ENCODE measurements at places on chromosomes 7 and 10.
A peak's percentile ranks its signal among the peaks of the same experiment; 100 is the strongest.

DNA sequence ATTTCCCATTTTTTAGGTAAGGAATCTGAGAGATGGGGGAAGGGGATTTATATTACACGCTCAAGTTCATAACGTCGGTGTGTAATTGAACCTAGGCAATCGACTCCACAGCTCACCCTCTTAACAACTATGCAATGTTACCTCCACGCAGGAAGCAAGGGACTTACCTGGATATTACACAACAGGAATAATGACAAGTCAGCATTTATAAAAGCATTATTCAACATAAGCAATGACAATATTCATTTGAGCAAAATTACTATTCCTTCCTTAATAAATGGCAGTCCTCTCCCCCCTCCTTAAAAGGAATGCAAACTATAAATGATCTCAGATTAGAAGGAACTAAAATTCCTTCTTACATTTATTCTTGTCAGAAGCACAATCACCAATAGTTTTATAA lies 104.0 kb downstream of the PCLO start:
- no peak for DNase-seq

- peak; percentile 85 for DNase-seq
Measured at GRCh38 chr10:88879534-88880281, at the start of gene STAMBPL1. Gene STAMBPL1 (plus strand): TSS chr10:88880245. CDS start chr10:88901709, 21,464 bp downstream.

DNA sequence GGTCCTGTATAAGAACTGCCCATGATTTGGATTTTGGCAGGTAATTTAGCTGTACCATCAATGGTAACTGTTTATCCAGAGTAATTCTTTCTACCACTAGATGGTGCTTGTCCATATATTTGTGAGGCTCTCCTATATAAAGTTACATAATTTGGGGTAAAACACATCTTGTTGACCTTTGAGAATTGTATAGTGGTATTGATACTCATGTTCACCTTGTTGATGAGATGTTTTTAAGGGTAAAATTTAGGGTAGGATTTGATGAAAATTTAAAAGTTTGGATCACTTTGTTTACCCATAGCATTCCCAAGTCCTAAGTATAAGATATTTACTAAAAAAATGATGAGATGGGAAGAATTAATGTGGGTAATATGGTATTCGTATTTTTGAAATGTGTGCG lies 31.6 kb downstream of the ST7 start:
- DNase-seq = no peak

DNA sequence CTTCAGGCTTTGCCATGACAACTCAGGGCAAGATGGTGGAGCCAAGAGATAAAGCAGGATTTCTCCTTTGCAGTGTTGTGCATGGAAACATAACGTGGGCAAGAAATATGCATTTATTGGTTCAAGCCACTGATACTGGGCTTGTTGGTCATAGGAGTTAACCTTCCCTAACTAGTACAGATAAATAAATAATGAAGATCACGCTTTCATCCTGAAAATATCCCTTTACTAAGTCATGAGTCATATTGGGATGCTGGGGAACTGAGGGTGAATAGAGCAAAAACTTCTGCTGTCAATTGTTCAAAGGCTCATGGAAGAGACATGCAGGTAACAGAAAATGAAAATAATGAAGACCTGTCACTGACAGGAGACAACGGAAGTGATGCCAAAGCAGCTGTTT lies 55.5 kb downstream of the TES start:
- DNase-seq = no peak

GRCh38 chr7:120512701-120513100 lies 239.7 kb downstream of the KCND2 start:
- DNase-seq = no peak

DNA sequence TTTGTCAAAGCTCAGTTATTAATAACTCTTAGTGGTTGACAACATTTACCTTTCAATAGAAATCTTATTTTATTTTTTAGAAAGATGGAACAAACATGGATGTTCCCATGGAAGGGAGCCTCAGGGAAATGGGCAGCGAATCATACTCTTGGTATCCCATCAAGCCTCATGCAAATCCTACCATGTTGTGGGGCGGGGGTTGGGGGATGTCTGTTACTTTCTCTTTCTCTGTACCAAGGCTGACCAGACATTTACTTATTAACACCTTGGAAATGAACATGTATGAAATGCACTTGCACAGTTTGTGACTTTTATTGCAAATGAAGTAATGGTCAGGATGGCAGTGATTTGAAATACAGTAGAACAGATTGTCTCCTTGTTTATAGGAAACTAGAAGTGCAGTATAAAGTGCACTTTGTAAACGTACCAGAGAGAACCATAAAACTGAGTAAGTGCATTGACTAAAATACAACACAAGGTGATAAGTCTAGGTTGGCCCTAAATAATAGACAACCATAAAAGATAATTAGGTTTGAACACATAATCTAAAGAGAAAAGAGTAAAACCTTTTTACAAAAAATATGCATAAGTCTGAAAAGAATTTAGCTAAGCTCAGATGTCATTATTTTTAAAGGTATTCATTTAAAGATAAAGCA lies 32.4 kb downstream of the SEMA3D start:
- DNase-seq = no peak

DNA sequence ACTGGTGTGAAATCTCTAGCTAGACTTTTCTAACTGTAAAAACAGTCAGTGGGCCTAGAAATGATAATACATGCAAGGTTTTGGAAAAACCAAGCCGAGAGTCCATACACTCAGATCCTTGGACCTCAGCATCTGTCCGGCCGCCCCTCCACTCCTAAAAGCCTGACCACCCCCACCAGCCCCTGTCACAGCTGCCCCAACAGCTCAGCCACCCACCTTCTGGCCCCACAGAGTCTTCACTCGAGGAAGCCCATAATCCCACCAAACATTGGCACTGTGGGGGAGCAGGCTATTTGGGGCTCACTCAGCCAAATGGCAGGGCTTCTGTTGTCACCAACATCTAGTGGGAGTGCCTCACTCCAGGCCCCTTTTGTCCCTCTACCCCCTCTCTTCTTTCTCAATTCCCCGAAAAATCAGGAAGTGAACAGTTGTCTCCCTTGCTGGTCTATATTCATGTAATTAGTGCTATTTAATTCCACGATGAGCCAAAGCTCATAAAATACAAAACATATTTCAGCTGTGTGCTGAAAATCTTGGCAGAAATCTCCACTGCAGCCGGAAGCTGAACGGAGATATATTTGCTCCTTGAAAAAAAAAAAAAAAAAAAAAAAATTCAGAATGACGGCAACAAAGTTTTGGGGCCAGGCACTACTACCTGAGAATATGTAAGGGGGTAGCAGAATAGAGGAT lies 55.5 kb downstream of the PLXNA4 start:
- no peak for DNase-seq

- no peak for DNase-seq
Measured at GRCh38 chr10:62386356-62387320, 12.5 kb downstream of the ZNF365 start.

- DNase-seq = no peak
Measured at GRCh38 chr7:1674161-1675035, 4.3 kb downstream of the ELFN1 start.

DNA sequence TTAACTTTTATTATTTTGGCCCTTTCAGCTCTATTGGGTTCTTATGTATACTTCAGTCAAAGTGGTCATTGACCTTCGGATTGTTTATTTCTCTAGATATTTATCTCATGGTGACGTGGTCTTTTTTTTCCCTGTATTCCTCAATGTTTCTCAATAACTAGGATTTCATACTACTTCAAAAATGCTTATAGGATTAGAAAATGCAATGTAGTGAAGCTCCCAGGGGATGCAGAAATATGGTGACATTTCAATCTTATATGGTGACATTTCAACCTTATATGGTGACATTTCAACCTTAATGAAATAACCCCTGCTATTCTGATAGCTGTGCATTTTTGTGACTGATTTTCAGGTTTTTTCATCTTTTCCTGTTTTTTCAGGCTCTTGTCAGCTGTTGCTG lies 51.4 kb downstream of the CHRM2 start:
- no peak for DNase-seq

- no peak for DNase-seq
Measured at GRCh38 chr7:27165996-27166530, 726 bp upstream of the HOXA9 start.

DNA sequence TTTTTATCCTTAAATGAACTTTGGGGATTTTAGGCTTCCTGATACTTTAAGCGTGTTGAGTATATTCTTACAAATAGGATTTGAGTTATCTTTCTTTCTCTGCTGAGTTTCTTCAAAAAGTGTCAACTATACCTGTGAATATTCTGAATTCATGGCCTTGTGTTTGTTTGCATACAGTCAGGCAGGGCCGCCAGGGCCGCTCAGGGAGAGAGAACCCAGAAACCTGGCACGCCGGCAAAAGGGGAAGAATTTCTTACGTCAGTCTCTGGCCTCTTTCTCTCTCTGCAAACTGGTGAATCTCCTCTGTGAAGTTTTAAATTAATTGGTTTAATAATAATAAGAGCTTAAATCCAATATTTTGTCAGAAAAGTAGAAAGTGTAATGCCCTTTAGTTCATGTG lies 29.3 kb upstream of the BNIP3 start:
- DNase-seq = no peak

- DNase-seq = no peak
Measured at GRCh38 chr7:30117896-30118295, 16.9 kb upstream of the MTURN start.
